Activated CD8-positive, alpha-beta memory T cell treated with anti-CD3 and anti-CD28 coated beads for 1 hour (primary cell): ENCODE measurements at places on chromosomes 7 and 10.

DNA sequence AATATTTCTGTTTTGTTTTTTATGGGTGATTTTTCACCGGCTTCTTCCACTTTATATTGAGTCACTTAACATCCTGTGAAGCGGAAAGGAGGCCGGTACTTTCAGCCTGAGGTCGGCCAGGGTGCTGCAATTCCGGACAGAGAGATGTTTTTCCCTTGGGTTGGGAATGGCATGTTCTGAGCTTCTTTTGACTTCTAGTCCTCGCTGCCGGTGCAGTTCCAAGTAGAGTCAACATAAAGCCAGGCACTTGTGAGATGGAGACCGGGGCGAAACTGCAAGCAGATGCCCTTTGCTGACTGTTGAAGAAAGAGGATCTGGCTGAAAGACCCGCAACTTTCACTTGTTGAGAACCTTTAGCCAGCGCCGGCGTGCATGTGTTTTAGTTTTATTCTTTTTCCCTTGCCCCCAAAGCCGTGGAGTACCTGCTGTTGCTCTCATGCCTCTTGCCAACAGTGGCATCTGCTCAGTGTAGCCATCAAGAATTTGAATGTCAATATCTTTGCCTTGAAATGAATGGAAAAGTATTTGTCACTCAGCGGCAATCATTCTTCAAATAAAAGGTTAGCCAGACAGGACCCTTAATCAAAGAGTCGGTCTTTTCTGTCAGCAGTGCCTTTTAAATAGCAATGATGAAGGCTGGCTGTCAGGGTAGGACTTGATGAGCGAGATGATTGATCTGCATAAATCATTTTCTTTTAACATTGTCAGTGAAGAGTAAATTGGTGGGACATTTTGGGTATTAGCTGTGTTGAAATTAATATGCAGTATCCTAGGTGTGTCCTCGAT lies 351.2 kb downstream of the LRMDA start:
- no peak for DNase-seq

GRCh38 chr10:54470324-54470631 lies 330.8 kb downstream of the PCDH15 start:
- no peak for DNase-seq

GRCh38 chr10:119786117-119786769 lies 60.4 kb downstream of the INPP5F start:
- no peak for DNase-seq

DNA sequence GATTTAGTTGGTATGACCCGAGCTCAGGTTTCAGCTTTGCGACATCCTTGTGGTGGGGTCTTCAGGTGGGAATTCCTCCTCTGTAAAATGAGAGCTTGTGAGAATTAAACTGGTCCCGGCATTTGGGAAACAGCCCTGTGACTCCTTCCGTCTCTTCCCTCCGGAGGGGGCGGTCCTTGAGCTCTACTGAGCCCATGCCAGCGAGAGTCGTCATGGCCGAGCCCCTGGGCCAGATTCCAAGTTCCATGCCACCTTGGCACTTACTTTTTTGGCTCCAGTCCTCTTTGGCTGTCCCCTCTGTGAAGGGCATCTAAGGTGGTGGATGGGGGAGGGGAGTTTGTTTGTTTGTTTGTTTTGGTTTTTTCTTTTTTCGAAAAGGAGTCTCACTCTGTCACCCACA lies 47.6 kb downstream of the GTF2IRD1 start:
- DNase-seq = no peak

DNA sequence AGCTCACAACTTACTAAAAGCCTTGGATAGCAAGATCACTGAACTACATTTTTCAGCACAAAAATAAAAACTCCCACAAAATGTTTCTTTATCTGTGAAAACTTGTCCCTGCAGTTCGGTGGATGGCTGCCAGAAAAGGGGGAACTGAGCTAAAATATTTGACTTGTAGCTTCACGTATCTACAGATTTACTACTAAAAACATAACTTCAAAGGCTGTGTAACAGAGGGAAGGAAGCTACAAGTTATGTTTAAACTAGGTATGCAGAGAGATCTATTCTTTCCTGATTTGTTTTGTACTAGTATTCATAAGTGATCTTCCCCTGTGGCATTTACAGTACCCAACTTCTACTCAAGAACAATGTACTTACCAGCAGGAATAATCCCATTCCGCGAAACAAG lies 25.1 kb downstream of the SGCE start:
- DNase-seq = no peak
